ENCODE measurements at places on chromosomes 2 and 18.
A peak's percentile ranks its signal among the peaks of the same experiment; 100 is the strongest.

DNA sequence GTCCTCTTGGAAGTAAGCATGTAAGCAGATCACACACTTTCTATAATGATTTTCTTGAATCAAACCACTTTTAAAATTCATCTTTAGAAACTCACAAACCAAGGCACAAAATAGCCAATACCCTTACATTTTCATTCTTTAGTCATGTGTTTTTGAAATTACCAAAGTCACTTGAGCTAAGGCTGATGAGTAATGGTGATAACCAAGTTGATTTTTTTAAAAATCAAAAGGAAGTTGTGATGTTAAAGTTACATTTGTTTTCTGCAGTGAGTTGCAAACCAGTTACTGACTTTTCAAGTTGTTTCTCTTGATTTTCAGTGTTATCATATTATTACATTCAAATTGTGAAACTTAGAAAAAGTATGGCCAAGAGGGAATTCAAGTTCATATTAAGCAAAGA, 21.5 kb upstream of the IL18RAP start:
- no peak for DNase-seq

GRCh38 chr2:186713691-186714090, 19.8 kb downstream of the FAM171B start:
- no peak for DNase-seq

GRCh38 chr2:237931205-237931721, 35.6 kb upstream of the UBE2F start:
- no peak for DNase-seq

- peak; percentile 48 for DNase-seq
Observed at GRCh38 chr2:44679584-44679983, 261.9 kb upstream of the SIX3 start.

GRCh38 chr2:212979799-212980198, 171.6 kb downstream of the IKZF2 start:
- peak; percentile 15 for DNase-seq

Measured in NCI-H2227 treated with DMSO at 0.1 percent for 48 hours (cell line).